CD8-positive, alpha-beta memory T cell (primary cell): ENCODE measurements at places on chromosomes 16 and 17. TPM values are rescaled to one million over a fixed set of nuclear protein-coding genes. Genes with fewer than 3 reads are reported as not detected.

The CHST6 gene
- total RNA-seq = 0.11 TPM

The CDYL2 gene
- 40.6 TPM for total RNA-seq

DNA sequence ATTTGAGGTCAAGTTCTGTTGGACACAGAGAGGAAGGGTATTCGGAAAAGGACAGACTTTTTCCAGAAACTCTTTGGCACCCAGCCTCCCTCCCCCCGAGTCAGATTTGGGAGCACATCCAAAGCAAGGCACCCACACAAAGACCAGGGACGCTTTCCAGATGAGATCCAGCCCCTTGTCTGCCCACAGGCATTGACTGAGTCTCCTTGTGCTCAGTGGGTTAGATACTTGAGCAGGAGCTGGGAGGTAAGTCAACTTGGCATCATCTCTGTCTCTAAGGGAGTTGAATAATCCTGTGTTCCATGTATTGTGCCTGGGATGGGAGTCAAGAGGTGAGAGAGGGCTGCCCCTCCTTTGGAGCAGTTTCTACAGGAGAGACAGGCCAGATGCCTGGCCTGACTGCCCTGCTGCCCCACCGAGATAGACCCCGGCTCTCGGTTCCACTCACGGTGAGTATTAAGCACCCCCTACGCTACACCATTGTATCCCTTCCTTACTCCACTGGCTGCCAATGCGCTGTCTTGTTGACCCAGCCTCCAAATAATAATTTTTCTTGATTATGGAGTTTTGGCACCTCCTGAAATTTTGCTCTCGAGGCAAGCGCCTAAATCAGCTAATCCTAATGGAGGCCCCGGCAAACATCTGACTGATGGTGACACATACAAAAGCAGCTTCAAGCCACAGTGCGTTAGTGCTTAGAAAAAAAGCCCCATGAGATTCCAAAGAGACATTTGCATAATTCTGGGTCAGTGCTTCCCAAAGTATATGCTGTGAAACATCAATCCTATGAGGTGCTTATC, 29.6 kb upstream of the MAP3K14 start:
- no peak overlapping the region for H3K27ac ChIP-seq
- no peaks in the 10 kb centered on the region for H3K4me1 ChIP-seq
- no peaks in the 10 kb centered on the region for H3K27me3 ChIP-seq
- DNase-seq = no peak

- no peak for DNase-seq
- no peaks in the 10 kb centered on the region for H3K27me3 ChIP-seq
- no peaks in the 10 kb centered on the region for H3K36me3 ChIP-seq
Observed at GRCh38 chr16:72844225-72844920, 203.6 kb downstream of the ZFHX3 start.

DNA sequence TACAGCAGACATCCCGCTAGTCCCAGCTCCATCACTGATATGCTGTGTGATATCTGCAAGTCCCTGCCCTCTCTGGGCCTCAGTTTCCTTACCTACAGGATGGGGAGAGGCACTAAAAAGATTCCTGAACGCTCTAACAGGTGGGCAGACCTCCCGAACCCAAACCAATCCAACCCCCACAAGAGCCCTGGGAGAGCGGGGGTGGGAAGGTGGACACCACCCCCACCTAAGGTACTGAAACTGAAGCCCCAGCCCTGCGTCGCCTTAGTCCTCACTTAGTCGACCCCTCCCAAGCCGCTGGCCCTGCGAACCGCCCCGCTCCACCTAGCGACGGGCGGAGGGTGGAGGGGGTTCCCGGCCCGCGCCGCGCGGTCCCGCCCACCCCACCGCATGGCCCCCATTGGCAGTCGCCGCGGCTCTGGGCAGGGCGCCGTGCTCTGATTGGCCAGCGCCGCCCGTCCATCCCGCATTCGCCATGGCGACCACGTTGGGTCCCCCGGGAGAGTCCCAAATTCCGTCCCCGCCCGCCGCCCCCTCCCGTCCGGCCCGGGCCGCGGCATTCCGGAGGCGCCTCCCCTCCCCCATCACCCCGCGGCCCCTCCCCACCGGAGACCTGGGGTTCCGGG, 578 bp downstream of the CCDC102A start:
- no peaks in the 10 kb centered on the region for H3K27me3 ChIP-seq
